CD4-positive, alpha-beta T cell treated with Interleukin-4 for 4 hours (primary cell): ENCODE measurements at places on chromosomes 6 and 20.

- no peak for DNase-seq
These were observed 105.2 kb downstream of the CDK19 start for GRCh38 chr6:110710115-110710514.

GRCh38 chr6:135546680-135547418 is 49.3 kb upstream of the AHI1 start:
- DNase-seq, result no peak

- DNase-seq, result no peak
These were observed 25.2 kb upstream of the SRSF6 start for GRCh38 chr20:43432498-43432897.

DNA sequence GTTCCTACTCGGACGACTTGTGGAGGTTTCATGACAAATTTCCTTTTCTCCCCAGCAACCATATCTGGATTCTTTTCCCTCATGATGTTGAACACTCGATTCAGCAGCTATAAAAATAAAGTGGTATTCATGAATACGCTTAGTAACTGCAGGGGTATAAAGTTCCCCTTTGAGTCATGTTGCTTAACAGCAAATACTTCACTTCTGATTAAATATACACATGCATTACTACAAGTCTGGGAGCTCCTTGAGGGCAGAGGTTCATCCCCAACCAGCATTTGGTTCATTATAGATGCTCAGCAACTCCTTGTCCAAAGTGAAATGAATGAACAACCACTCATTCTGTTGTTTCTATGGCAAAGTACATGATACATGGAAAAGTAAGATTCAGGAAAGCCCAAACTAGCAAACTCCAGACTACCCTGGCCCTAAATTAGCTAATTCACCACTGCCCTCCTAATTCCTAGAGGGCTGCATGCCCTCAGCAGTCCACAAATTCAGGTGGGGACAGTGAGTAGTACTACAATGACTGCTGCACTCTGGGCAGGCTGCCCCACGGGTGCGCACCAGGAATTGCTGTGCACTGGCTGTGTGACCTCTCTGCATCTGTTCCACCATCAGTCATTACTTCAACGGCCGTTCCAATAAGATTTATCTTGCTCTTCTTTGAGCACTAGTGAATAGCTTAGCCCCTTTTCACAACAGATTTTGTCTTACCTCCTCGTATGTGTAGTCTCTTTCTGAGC is 15.2 kb downstream of the EIF2S2 start:
- DNase-seq, result no peak

GRCh38 chr6:162222521-162222920 is 505.0 kb downstream of the PRKN start:
- DNase-seq, result no peak

- no peak for DNase-seq
These were observed 38.9 kb downstream of the SIRPA start for GRCh38 chr20:1934156-1934555.

- DNase-seq, result no peak
These were observed 12.2 kb downstream of the HEBP2 start for GRCh38 chr6:138416206-138416605.

DNA sequence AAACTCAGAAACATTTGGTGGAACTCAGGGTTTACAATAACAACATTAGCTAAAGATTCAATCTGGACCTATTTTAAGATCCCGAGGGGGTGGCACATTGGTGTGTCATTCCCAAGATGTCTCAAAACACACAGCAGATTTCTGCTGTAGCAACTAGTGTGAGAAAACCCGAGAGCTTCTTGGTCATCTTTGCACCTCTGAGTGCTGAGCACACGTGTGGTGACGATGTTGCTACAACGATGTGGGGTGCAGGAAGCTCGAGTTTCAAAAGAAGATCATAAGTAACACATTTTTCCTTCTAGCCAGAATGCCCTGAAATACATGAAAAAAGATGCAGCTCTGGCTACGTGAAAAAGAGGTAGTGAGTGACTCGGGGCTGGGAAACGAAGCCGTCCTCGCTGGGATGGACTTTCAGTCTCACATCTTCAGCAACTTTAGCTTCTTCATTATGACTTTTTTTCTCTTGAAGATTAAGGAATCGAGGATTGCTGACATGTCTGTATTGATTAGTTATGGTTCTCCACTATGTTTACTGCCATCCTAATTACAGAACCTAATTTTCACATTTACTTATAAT is 1.5 kb downstream of the RAMACL start:
- no peak for DNase-seq

DNA sequence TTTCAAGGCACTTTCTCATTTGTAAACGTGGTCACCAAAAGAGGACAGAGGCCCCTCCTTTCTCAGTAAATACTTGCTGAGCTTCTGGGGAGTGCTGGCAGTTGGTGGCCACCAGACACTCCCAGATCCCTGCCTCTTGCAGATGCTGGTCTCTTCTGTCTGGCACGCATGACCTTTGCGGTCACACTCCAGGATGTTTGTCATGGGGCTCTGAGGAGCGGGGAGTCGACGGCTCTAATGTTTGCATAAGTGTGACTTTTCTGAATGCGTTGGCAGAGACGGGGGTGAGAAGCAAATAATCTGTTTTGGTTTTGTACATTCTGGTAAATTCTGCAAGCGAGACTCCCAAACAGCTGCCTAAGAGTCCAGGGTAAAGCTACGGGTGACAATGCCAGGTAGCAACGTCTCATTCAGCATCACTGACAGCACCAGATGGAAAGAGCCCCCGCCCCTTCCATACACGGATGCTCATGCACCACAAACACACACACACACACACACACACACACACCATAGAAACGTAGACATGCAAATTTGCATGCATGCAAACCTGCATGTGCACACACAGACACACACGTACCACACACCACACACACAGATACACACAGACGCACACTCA is 101.1 kb downstream of the YTHDF1 start:
- no peak for DNase-seq

- DNase-seq, result no peak
These were observed 50.8 kb upstream of the SPTLC3 start for GRCh38 chr20:12957968-12958367.

DNA sequence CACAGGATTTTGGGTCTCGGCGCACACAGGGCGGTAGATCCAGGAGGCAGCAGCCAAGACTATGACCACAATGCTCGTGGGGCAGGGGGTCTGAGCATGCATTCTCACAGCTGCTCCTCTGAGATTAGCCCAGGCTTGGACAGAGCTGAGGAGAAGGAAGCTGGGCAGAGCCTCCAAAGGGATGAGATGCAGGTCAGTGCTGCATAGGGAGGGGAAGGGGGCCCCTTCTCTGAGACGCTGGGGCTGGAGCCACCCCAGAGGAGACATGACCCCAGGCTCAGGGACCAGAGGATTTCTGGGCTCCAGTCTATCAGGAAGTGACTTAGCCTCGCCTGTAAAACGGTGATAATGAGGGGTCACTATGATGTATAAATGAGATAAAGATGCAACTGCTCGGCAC is 93.9 kb downstream of the BFSP1 start:
- DNase-seq, result no peak

DNA sequence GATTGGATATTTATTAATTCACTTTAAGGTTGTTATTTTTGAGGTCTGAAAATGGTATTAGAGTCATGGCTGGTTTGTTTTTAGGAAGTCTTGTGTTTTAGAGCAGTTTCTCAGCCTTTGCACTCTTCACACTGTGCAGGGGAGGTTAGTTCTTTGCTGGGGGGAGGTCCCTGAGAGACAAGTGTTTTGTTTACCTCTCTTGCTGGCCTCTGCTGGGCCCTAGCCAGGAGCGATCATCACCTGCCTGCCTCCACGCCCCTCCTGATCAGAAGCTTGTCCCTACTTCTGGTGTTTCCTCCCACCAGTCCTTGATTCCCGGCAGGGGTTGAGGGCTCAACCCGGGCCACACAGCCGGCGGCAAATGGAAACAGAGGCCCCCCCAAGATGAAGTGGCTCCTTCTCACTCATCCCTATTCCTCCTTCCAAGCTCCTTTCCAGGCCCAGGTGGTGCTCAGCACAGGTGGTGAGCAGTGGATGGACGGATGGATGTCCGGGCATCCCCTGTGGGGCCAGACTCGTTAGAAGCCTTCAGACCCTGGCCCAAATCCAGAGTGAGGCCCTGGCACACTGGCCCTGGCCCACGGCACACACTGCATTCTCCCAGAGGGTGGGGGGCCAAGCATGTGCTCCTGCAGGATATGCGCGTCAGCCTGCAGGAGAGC is 51.3 kb downstream of the GRM4 start:
- DNase-seq, result no peak

DNA sequence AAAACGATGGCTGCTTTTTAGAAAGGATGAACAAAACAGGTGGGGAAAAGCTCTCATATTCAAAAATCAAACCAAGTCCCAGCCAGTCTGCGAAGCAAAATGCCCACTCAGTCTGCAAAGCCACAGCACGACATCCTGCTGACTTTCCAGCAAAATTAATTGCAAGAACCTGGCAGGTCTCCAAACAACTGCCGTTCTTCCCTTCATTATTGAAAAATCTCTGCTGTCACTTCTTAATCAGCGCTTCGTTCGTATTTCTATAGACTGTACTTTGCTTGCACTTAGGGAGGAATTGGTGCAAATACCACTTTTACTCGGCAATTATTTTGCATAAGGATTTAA is 222.4 kb downstream of the CBLN4 start:
- no peak for DNase-seq

GRCh38 chr6:126103993-126104392 is 117.7 kb downstream of the TRMT11 start:
- no peak for DNase-seq

DNA sequence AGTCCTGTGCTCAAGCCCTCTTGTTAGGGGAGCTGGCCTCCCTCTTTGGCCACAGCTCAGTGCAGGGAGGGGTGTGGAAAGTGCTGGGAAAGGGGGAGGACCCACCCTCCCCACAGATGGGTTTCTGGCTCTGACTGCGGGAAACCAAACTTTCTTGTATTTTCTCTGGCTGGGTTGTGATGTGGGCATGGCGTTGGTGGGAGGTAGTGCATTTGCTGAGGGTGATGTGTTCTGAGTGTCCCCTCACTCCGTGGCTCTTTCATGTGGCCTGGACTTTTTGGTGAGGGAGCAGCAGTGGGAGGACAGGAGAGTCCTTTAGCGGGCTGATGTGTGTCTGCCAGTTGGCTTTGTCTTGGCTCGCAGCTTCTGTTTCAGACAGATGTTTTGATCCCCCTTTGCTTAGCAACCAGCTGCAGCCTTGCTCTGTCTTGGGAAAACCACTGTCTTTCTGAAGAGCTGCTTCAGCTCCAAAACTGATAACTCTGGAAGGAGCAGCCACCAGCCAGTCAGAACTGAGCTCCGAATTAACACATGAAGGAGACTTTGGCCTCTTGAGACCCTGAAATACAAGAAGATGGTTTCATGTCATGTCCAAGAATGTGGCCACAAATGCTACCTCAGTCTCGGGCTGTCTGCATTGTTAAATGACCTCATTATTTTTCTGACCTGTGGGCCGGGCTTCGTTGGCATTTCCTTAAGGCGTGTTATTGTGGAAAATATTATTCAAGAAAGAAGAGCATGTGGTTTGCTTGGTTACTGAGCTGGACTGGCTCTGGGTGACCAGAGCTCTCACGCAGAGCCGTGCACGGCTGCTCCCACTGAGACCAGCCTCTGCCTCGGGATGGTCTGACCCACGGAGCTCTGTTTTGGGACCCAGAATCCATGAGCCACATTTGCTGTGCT is 21.5 kb downstream of the SYNJ2 start:
- no peak for DNase-seq

GRCh38 chr6:52759085-52759484 is 4.2 kb downstream of the GSTA2 start:
- DNase-seq, result no peak

- no peak for DNase-seq
These were observed 55.6 kb downstream of the CARMIL1 start for GRCh38 chr6:25334793-25335192.

DNA sequence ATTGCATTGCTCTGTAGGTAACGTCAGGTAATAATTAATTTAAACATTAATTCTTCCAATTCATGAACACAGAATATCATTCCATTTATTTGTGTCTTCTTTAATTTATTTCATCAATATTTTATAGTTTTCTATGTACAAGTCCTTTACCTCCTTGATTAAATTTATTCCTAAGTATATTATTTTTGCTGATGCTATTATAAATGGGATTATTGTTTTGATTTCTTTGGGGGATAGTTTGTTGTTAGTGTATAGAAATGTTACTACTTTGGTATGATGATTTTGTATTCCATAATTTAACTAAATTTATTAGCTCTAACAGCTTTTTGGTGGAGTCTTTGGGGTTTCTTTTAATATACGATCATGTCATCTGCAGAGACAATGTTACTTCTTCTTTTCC is 44.7 kb upstream of the CCND3 start:
- no peak for DNase-seq

- peak; percentile 85 for DNase-seq
These were observed 27.1 kb upstream of the SYNCRIP start for GRCh38 chr6:85669735-85670194.

DNA sequence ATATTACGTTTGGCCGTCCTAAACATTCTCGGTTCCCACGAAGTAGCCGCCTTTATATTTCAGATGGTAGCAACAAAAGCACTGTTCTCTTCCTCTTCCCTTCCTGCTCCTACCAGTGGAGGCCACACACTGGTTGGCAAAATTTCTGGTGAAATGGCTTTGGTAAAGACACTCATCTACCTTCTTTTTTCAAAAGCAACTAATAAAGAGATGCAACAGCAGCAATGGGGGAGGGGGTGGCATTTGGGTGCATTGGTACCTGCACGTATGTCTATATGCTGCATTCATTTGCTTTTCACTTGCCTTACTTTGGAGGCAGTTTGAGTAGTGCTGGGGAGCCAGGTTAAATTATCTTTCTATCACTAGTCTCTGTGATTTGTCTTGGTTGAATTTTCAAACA is 6.0 kb downstream of the POU3F2 start:
- DNase-seq, result no peak

DNA sequence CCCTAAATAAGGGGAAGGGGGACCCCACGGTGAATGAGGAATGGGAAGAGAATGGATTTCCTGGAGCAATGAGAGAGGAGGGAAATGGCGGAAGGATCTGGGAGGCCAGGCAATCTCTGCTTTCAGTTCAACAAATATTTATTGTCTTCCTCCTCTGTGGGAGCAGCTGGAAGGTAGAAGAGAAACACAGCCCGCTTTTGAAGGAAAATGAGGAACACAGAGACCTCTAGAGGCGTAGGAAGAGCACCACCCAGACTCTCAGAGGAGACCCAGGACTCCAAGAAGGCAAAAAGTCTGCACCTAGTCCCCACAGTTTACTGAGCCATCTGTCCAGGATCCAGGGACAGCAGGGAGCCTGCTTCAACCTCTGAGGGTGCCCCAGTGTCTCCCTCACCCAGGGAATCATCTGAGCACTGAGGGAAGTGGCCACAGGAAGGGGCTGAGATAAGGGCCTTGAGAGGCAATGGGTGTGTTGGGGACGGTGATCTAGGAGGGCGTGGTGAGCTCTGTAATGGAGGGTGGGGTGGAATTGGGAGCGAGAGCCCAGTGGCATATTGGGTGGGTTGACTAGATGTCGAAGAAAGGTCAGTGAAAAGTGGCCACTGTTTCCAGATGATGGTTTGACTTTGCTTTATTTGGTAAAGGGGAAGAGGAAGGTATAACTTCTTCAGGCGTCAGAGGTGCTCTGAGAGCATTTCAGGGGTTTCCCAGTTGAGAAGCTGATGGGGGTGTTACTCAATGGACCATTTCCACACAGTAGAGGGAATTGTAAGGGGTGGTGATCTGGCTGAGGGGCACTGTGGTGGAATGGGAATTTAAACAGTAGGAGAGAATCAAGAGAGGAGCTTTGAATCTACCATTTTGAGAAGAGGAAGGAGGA is 610 bp downstream of the PSORS1C1 start:
- no peak for DNase-seq

GRCh38 chr6:4441981-4442434 is 306.6 kb upstream of the ECI2 start:
- no peak for DNase-seq

- DNase-seq, result no peak
These were observed 6.0 kb downstream of the ZC3H12D start for GRCh38 chr6:149478631-149479314.
